ENCODE measurements at places on chromosomes 1 and 21.

DNA sequence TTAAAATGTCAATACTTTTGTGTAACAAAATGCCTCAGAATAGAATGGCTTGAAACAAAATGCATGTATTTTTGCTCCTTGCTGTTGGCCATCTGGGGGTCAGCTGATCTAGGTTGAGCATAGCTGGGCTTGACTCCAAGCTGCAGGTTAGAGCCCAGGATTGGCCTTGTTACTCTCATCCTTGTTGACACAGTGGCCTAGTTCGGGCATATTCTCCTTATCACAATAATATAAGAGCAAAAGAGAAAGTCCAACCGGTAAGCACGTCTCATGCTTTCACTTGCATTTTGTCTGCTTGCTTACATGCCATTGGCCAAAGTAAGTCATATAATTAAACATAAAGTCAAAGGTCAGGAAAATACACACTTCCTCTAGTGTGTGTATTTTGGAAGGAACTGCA, 456.2 kb downstream of the KCNT2 start:
- DNase-seq: no peak

GRCh38 chr1:197178998-197179397, 32.5 kb upstream of the ASPM start:
- peak; percentile 68 for DNase-seq

DNA sequence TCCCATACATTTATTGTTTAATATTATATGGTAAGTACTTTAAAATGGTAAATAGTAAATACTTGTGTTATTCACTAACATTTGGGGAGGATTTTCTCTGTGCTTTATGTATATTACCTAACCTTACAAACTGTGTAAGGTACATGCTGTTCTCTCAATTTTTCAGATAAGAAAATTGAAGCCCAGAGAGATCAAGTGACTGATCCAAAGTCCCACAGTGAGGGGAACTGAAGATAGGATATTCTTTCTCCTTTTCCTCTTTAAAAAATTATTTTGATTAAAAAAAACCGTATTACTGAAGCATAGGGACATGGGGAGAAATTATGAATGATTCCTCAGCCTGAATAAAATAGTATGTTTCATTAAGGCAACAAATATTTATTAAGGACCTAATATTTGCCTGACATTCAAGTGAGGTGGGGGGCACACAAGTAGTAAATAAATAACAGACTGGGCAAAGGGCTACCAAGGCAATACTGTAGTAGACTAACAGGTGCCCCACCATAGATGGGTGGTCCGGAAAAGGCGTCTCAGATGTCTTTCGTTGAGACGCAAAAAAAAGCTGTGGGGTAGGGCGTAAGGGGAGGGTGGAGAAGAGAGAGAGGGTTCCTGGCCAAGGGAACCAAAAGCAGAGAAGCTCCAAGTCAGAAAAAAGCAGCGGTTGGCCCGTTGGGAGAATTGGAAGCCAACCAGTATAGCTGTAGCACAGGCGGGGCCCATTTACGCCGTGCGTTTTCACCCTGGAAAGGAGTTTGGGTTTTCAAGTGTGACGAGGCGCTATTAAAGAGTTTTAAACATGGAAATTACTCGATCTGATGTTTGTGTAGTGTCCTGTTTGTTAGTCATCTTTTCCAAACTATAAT, 944 bp upstream of the AGO3 start:
- peak; percentile 55 for DNase-seq

GRCh38 chr21:16196001-16196400, 466.2 kb downstream of the USP25 start:
- DNase-seq: peak; percentile 25

- DNase-seq: no peak
Observed at GRCh38 chr1:22645931-22646330, 2.5 kb downstream of the C1QC start.

GRCh38 chr1:165857046-165857801, 29.8 kb downstream of the UCK2 start:
- DNase-seq: peak; percentile 53

GRCh38 chr1:206772243-206772937, at the start of gene IL10:
IL10 (minus strand) TSS chr1:206772494; CDS start chr1:206772435, 59 bp downstream.
- DNase-seq: no peak

- DNase-seq: peak; percentile 68
Observed at GRCh38 chr1:29237129-29237821, 953 bp downstream of the PTPRU start.

Data from astrocyte (in vitro differentiated cells and primary cell).